Fibroblast of upper back skin (primary cell): ENCODE measurements at places on chromosomes 13 and 19.

DNA sequence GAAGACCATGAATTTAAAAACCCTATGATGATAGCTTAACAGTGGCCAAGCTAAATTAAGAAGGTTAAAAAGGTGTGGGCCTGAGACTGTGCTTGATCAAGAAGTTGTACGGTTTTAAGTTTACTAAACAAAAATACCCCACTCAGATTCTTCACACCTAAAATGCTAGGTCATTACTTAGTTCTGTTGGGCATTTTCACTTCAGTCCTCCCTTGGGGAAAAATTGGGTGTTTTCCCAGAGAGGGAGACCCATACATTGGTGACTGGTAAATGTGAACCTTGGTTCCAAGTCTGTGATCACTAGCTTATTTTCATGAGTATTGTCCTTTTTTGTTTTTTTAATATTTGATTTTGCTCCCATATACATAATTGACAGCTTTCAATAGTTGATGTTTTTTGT is 44.4 kb downstream of the MTUS2 start:
- DNase-seq: no peak

DNA sequence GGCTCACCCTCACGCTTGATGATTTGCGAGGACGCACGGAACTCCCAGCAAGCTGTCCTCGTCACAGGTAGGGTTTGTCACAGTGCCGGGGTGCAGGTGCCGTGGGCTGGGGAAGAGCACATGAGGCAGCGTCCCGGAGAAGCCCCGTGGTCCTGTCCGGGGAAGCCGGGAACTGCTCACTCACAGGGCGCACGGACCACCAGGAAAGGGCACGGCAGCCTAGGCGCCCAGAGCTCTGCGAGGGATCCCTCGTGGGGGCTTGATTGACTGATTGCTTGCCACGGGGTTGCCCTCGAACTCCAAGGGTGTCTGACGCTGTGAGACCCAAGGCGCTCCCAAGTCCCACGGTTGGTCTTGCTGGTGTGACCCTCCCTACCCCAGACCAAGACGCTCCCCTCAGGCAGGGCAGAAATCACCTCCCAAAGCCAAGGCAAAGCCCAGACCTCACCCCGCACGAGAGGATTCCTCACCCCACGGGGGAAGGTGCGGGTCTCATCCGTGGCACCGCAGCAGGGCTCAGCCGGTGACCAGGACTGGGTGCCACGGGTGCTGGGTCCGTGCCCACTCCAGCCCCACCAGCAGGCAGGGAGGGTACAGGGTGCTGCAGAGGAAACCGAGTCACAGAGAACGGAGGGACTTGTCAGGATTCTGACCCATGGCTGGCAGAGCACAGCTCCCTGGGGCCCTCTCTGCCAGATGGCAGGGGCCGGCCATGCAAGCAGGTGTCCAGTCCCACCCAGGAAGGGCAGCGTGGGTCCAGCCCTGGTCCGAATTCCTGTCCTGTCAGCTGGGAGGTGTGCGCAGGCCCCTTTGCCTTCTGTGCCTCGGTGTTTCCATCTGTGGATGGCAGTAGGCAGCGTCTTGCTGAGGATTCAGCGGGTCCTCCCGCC is 7.7 kb downstream of the C2CD4C start:
- DNase-seq: no peak

- DNase-seq: no peak
Observed at GRCh38 chr13:40514802-40515201, 151.6 kb downstream of the FOXO1 start.

- no peak for DNase-seq
Observed at GRCh38 chr13:111395511-111396393, 75.3 kb downstream of the TEX29 start.
